Activated CD8-positive, alpha-beta T cell treated with anti-CD3 and anti-CD28 coated beads, Interleukin-2, amount 10 ng/mL, durations not matched to agents 7 days and 5 days (primary cell): ENCODE measurements at places on chromosomes 13 and 19. TPM values are rescaled to one million over a fixed set of nuclear protein-coding genes. Genes with fewer than 3 reads are reported as not detected.

DNA sequence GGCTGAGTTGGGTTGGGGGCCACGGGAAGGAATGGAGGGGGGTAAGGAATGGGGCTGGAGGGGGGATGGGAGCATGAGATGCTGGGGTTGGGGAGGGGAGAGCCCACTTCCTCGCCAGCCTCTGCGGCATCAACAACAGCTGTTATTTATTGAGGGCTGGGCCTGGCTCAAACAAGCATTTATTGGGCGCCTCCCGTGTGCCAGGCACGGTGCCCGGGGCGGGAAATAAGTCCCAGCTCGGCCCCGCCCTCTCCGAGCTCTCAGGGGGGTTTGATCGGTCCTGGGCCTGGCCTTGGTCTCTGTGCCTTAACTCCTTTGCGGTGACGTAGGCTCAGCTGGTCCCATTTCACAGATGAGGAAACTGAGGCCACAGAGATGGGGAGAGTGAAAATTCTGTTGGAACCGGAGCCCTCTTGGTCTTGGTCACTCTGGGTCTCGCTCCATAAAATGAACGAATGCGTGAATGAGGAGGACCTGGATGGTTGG, 919 bp upstream of the ADAMTS10 start:
- DNase-seq, result no peak

DNA sequence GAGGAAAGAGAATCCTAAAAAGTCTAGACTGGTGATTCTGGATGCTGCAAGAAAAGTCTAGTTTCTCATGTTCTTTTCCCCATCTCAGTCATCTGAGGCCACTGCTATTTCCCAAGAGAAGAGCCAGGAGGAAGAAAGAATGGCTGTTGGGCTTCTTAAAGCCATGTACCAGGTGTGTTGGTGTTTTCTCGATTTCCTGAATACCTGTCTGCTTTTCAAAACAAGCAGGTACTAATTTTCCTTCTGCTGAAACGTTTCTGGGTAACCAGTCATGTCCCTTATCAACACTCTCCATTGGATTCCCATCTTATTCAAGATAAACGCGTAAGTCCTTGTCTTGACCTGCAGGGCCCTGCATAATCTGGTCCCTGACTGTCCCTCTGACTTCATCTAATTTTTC, 1.1 kb downstream of the ZNF570 start:
- DNase-seq, result no peak

DNA sequence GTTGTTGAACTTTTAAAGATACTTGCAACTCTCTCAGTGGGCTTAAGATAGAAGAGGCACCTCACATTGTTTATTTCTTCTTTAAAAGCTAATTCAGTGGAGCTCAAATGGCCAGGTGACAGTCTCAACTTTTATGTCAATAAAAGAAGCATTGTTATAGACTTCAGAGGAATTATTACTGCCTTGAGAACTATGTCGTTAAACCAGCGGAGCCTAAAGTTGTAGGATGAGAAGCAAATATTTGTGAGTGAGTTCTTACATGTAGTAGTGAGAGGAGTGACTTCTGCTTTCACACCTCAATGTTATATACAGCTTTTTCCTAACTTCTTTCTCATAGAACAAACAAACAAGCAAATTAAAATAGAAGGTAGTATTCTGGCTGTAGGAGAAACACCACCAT, 31.2 kb upstream of the DGKH start:
- DNase-seq, result no peak

DNA sequence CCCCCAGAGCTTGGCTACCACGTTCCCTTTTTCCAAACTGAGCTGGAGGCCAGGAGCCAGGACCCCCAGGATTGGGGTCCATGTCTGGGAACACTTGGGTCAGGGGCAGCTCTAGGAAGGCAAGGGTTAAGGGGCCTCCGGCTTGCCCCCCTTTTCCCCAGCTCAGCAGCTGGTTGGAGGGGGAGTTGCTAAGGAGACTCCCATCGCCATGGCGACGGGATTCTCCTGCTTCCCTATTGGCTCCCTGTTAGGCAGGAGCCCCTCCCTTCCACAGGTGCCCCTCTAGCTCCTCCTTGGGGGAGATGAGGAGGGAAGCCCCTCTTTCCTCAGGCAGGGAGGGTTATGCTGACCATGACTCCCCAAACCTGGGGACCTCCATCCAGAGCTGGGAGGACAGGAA, 33.9 kb downstream of the PDE4A start:
- DNase-seq, result no peak

FIZ1 gene
- 13.6 TPM for total RNA-seq
